ENCODE measurements at places on chromosomes 2 and 18.

DNA sequence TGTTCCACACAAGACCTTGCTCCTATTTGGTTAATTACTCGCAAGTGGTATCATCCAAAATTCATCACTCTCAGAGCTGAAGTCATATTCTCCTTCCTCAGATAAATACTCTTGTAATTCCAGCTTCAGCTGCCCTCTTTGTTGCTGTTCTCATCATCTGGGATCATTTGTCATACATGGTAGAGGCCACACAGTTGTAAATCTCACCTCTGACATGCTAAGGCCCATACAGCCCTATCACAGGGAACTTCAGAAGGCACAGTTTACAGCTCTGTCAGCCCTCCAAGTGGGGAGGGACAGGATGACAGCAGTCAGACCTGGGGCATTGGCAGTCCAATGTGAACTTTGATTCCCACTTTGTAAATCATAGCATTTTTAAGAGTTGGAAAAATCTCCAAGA, 399.0 kb downstream of the CNTNAP5 start:
- no peak for DNase-seq

DNA sequence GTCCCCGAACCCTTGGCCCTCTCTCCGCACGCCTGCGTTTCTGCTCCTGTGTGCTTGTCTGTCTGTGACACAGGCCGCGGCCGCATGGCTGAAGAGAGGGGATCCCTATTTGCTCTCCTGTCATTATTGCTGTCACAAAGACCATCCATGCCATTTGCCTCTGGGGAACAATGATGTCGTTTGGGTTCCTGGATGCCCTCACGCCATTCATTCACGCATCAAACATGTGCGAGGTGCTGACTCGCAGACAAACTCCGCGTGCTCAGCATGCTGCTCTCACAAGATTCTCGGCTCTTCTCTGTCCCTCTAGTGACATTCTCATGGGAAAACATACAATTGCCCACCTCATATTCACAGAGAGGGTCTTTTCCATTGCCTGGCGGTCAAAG, 67.8 kb downstream of the ASB1 start:
- DNase-seq = no peak

DNA sequence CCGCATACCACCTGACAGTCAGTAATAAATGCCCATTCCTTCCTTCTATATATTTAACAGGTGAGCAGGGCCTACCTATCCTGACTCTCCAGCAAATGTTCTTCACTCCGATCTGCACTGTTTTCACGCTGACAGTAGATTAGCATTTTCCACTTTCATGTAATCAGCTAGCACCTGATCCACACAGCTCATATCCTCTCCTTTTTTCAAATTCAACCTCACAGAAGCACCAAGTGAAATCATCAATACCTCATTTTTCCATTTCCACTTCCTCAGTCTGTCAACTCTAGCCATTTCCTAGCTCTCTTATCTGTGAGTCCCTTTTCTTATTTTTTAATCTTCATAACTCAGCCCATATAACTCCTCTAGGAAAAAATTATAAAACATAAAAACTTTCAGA, 402.8 kb downstream of the ZEB2 start:
- DNase-seq = no peak

DNA sequence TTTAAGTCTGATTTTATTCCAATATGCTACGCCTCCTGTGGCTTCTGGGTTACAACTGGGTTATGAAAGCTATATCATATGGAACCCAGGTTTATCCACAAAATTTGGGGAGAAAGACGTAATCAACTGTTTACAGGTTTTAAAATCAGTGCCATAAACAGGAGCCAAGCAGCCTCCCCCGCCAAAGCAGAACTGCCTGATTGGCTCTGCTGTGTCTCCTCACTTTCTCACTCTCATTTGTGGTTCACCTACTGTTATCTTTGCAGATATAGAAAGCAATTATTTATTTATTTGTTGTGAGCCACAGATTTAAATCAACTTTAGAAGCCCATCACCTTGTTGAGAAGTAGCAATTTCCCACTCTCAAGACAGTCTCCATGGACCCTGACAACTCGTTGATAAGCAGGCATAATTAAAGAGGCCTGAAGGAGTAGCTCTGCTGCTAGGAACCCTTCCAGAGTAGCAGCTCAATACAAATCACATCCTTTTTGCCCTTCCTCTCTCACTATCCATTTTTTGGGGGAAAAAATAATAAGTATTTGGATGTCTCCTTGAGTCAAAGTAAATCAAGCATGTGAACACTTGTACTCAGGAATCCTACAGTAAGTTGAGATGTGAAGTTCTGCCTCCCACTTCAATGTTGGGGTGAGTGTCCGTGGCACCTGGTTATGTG, 191.0 kb upstream of the CCDC150 start:
- DNase-seq = no peak

- no peak for DNase-seq
These were observed 677.8 kb downstream of the TSN start for GRCh38 chr2:122433123-122433754.

GRCh38 chr2:223647258-223647952, 45.2 kb upstream of the SCG2 start:
- DNase-seq = peak; percentile 11

- DNase-seq = no peak
These were observed 9.6 kb upstream of the PELI1 start for GRCh38 chr2:64153811-64154210.

GRCh38 chr2:167192833-167193232, 304.6 kb downstream of the XIRP2 start:
- no peak for DNase-seq

- no peak for DNase-seq
These were observed 3.5 kb downstream of the RSAD2 start for GRCh38 chr2:6881046-6881445.

- DNase-seq = no peak
These were observed 30.8 kb upstream of the ODC1 start for GRCh38 chr2:10478916-10479315.

GRCh38 chr2:29587402-29588190, 333.8 kb downstream of the ALK start:
- DNase-seq = no peak

- DNase-seq = no peak
These were observed 9.0 kb downstream of the SP140L start for GRCh38 chr2:230335864-230336506.

- no peak for DNase-seq
These were observed 110.6 kb upstream of the TTC39C start for GRCh38 chr18:23903971-23904370.

- no peak for DNase-seq
These were observed 210.9 kb upstream of the DDX18 start for GRCh38 chr2:117603567-117603966.

Measured in dermis blood vessel endothelial cell (primary cell).